ENCODE measurements at places on chromosomes 11 and 22.

DNA sequence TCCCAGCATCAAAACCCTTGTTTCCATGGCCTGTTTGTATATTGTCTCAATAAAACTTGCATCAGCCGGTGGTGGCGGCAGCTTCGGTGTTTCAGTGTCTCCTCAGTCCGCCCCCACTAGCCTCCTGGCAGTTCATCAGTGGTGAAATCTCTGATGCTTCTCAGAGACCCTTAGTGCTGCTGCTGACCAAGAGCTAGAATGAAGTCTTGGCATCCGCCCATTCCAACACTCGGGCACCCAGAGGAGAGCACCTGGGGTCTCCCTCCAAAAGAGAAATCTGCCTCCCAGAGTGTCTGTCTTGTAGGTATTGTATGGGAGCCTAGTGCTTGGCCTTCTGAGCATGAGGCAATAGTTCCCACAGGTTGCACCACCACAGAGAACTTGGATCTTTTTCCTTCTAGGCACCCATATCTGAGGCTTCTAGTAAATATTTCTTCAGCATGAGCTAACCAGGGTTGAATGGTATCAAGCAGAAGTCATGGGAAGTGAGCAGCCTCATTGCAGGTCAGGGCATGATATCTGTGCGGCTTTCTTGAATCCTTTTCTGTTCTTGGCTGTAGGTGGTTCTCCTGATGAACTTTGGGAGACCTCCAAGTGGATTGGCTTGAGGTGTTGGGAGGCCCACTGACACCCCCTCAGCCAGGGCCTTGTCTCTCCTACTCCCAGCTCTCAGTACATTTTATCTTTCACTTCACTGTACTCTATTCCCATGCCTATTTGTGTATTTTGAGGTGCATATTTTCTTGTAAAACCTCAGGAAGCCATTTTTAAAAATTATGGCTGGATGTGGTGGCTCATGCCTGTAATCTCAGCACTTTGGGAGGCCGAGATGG lies 13.2 kb upstream of the AIFM3 start:
- peak; percentile 51 for DNase-seq

DNA sequence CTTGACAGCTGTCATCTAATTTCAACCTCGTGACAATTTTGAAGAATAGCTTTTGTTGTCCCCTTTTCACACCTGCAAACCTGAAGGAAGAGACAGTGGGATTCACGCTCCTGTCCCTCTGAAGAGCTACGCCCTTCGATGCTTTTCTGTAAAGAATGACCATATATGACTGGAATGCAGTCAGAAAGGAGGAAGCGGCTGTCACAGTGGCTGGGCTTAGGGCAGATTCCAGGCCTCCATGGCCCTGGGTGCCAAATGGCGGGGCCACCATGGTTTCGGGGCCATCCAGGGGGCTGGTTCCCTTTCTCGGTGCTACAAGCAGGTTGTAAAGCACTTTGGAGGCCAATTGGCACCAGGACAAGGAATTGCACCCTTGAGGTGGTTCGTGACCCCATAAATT lies 22.2 kb upstream of the FGF19 start:
- DNase-seq: peak; percentile 84

DNA sequence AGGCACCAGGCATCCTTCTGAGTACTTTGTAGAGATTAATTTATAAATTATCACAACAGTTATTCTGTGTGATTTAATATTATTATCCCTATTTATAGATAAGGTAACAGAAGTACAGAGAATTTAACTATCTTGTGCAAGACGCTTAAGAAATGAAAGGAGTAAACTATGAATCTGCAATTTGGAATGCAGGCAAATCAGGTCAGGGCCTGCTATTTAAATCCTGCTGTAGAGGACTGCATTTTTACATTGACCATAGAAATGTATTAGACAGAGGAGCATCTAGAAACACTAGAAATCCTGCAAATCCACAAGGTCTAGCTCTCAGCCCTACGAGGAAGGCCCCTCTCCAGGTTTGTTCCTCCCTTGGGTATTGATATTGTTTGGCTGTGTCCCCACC lies 336.2 kb downstream of the ETS1 start:
- DNase-seq: no peak

- DNase-seq: no peak
These were observed 218.8 kb downstream of the PGR start for GRCh38 chr11:100910808-100911207.

- no peak for DNase-seq
These were observed 32.9 kb downstream of the LRRC32 start for GRCh38 chr11:76637491-76638269.

Data from osteoblast (primary cell).